ENCODE measurements at places on chromosomes 16 and 17.

GRCh38 chr17:9383826-9384225, 191.8 kb downstream of the STX8 start:
- no peak for DNase-seq

DNA sequence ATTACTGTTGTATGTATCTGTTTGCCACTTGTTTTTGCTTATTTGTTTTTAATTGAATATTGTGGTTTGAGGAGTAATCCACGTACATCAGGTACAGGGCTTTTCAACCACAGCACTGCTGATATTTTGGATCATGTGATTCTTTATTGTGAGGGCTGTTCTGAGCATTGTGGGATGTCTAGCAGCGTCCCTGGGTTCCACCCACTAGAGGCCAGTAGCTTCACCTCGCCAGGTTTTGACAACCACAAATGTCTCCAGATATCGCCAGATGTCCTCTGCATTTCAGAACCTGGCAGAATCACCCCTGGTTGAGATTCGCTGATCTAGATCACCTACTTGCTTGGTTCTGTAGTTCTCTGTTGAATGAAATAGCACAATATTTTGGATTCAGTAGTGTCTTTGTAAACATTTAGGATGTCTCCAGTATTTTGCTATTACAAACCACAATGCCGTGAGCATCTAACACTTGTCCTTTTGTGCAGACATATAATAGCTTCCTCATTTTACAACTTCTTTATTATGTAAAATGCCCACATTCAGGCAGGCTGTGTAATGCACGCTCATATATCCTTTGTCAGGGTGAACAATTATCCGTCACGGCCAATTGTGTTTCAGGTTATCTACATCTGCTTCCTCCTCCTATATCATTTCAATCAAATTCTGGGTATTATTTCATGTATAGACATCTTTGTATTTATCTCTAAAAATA, 380.3 kb downstream of the SNX29 start:
- DNase-seq: no peak

- peak; percentile 39 for DNase-seq
Measured at GRCh38 chr17:7437950-7438614, 1.2 kb upstream of the FGF11 start.

DNA sequence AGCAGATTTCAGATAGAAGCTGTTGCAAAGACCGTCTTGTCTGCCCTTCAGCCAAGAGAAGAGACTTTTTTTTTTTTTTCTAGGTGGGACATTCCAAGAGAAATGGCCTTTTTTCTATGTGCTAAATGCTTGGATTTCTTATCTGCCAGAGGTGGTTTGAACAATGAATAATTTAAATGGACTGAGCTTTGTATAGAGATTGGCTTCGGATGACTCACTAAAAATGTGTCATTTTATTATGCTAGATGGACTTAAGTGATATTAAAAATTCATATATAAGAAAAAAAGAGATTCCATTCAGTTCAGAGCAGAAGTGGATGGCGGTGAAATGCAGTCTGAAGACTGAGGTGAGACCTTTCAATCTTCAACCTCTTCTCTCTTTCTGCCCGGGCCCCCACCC, 58.4 kb downstream of the MEAK7 start:
- no peak for DNase-seq

DNA sequence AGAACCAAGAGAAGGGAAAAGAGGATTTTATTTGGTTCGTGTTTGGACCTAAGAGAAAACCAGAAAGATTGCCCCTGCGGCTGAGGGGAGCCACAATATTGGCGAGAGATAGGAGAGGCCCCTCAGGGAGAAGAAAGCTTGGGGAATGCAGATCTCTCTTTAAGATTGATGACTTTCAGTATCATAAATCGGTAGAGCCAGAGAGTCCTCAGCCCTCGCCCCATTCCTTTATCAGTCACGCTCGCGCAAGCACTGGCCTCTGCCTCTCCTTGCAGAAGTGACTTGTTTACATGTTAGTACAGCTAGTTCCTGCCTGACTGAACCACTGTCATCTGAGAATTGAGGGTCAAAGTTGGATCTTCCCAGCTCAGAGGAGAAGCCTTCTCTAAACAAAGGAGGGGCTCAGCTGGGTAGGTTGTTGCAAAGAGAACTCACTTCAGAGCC, 21.5 kb upstream of the KRT19 start:
- no peak for DNase-seq

DNA sequence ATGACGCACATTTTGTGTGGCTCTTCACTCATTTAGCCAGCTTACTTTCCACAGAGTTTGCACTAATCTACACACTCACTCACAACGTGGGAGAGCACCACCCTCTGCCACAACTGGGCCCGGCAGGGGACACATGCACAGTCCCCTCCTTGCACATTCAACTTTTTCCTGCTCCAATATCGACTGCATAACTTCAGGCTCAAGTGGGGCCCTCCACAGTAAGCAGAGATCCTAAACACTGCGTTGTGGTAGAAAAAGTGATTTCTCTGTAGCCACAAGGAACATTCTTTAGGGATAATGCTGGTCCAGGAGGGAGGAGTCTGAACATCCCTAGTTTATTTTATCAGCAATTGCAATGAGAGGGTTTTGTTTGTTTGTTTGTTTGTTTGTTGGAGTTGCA, 40.0 kb downstream of the MRPS23 start:
- no peak for DNase-seq

GRCh38 chr17:55290492-55291113, 25.8 kb downstream of the HLF start:
- peak; percentile 12 for DNase-seq

GRCh38 chr17:79001190-79002020, 8.2 kb downstream of the CANT1 start:
- DNase-seq: no peak

DNA sequence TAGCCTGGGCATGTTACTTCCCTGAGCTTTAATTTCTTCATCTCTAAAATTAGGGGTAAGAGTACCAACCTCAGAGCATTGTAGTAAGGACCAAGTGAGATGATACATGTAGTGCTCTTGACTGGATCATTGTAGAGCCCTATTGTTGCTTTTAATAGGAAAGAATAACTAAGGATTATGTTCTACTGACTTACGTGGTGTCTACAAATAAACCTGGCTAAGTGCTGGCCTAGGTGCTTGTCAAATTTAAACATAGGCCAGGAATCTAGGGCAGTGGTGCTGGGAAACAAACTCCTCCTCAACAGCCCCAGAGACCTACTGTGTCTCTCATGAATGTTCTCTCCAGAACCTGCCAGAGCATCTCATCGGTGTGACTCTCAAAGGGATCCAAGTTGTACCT, 69.4 kb downstream of the ABCC12 start:
- no peak for DNase-seq

GRCh38 chr17:47622180-47622549, 27.6 kb upstream of the KPNB1 start:
- DNase-seq: no peak

GRCh38 chr16:17365591-17366298, 105.0 kb downstream of the XYLT1 start:
- no peak for DNase-seq

GRCh38 chr16:71421911-71422310, 19.9 kb downstream of the TLE7 start:
- peak; percentile 47 for DNase-seq

- no peak for DNase-seq
Measured at GRCh38 chr16:83328936-83329335, 478.8 kb upstream of the HSBP1 start.

GRCh38 chr16:52770828-52771227, 223.9 kb upstream of the TOX3 start:
- no peak for DNase-seq

DNA sequence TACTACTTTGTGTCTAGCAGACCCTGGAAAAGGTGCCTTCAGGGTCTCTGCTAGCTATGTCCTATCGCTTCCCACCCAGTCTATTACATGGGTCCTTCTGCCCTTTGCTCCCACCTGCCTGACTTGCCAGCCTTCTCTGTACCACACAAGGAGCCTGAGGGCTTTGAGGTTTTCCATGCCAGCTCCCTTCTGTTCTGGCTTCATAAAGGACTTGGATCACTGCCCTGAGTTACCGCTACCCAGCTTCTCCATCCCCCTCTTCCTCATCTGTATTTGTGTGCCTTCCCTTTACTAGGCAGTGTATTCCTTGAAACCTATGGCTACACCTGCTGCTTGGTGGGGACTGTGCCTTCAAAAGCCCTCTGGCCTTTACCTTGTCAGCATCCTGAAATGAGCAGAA, 19.6 kb upstream of the LLGL1 start:
- no peak for DNase-seq

- no peak for DNase-seq
Measured at GRCh38 chr16:58365623-58366022, 26.6 kb upstream of the GINS3 start.

- DNase-seq: no peak
Measured at GRCh38 chr16:20846551-20846950, 40.2 kb downstream of the REXO5 start.

GRCh38 chr16:16917191-16917785, 538.3 kb downstream of the NPIPA7 start:
- no peak for DNase-seq

DNA sequence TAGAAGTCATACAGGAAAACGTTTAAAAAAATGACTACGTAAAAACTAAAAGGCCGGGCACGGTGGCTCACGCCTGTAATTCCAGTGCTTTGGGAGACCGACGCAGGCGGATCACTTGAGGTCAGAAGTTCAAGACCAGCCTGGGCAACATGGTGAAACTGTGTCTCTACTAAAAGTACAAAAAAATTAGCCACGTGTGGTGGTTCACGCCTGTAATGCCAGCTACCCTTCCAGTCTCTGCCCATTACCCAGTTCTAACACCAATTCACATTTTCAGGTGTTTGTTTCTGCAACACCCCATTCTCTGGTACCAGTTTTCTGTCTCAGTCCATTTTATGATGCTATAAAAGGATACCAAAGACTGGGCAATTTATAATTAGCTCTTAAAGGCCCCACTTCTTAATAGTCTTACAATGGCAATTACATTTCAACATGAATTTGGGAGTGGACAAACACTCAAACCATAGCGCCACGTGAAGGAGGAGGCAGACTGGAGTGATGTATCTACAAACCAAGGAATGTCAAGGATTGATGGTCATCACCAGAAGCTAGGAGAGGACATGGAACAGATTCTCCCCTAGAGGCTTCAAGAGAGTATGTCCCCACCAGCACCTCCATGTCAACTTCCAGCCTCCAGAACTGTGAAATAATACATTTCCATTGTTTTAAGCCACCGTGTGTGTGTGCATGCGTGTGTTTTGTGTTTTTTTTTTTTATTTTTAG, 791 bp upstream of the C17orf75 start:
- DNase-seq: no peak

DNA sequence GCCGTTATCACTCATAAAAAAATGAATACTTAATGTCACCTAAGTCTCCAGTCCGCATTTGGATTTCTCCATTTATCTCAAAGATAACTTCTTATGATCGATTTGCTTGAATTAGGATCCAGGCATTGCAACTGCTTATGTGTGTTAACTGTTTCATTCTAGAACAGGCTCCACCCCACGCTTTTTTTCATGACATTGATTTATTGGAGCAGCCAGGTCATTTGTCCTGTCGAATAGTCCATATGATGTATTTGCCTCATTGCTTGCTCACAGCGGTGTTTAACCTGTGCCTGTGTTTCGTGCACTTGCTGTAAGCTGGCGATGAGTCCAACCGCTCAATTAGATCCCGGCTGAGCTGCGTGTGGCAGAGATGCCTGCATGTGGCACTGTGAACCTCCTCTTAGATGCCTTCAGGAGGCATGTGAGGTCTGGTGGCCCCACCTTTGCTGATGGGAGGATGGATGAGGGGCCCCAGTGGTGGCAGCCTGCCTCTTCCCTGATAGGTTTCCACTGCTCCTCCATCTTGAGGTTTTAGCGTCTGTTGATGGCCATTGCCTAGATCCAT, 16.4 kb downstream of the DHX38 start:
- no peak for DNase-seq

GRCh38 chr16:17552351-17552750, 81.6 kb upstream of the XYLT1 start:
- DNase-seq: no peak

DNA sequence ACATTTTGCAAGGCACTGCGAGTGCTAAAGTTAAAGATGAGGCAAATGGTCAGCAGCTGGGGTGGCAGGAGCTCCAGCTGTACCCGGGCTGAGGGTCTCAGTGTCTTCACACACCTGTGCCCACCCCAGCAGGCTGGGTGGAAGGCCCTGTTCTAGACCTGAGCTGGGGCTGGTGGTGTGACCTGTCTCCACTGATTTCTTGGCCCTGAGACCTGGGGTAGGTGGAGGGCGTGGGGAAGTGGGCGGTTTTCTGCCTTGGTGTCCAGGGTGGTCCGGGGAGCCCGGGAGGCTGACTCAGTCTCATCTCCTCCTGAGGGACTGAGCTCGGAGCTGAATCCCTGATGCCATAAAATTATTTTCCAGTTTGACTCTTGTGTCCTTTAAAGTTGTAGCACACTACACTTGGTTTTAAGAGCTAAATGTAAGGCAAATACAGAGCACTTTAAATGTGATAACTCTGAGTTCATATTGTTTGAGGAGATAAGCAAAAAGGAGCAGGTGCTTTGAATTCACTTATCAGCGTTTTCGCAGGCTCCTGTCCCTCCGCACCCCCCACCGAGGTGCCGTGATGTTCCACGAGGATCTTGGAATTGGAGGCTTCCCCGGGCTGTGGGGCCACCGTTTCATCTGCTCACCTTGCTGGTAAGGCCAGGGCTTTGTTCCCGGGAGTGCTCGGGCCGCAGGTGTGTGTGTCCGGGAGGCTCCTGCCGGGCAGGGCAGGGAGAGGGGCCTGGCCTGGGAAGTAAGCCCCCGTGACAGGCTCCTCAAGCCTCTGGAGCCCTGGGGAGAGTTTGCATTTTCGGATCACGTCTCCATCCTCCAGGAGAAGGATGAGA, 117.0 kb downstream of the AATF start:
- DNase-seq: no peak

GRCh38 chr16:2529961-2530628, 1.1 kb downstream of the CEMP1 start:
- DNase-seq: no peak

DNA sequence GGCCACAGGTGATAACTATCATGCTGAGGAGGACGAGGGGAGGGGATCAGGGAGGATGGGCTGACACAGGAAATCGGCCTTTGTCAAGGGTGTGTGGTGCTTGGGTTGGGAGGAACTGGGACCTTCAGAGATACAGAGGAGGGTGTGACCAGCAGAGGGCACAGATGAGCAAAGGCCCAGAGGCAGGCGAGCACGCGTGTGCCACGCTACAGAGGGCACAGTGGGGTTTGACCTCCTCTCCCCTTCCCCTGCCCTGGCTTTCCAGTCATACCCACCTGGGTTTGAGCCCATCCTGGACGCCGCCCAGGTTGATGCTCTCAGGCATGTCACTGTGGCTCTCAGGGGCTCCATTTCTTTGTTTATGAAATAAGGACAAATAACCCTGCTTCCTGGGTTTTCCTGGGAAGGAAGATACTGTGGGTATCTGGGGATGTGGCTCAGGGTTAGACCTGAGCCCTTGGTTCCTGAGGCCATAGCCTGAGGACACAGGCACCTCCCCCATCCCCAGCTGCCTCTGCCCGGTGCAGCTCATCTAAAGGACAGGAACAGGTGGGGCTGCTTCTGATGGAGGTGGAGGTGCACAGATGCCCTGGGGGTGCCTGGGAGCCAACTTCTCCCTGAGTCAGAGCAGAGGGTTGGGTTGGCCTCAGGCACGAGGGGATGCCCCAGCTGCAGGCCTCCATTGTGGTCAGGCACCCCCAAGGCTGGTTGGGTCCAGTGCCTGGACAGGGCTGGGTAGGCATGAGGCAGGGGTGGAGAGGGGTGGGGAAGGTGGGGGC, 51.8 kb downstream of the BEAN1 start:
- peak; percentile 76 for DNase-seq

- DNase-seq: no peak
Measured at GRCh38 chr16:68481636-68482035, 33.3 kb upstream of the SMPD3 start.

All from GM12865 (cell line).